ENCODE measurements at places on chromosomes 3 and 15.

DNA sequence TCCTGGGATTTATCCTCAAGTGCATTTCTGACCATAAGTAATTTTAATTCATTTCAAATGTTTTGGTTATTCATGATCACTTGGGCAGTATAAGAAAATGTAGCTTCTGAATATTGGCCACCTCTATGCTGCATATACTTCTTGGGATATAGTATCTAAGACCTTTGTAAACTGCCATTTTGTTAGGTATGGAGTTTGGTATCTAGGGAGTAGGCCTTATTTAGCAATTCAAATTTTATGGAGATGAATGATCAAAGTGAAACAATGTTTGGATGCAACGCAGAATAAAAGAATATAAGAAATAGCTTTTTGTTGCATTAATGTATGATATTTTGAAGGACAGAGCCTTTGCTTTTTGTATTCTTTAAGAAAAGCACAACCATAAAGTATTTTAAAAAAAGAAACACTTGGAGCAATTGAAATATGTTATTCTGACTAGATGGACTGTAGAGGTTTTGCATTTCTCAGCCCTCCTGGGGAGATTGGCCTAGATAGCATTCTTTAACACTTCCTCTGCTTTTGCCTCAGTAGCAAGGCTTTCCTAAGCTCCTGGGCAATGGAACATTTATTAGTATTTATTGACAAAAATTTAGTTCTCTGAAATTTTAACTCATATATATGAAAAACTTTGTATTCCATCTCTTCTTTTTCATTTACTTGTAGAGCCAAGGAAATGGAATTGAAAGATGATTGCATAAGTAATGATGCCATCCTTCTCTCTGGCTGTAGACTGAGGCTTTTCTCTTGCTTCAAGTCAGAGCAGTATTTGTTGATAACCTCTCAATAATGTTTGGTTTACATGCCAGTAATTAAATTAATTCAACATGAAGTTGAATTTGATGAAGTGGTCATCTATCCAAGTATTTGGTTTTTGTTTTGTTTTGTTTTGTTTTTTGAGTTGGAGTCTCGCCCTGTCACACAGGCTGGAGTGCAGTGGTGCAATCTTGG, 61.8 kb upstream of the UTS2B start:
- DNase-seq = peak; percentile 28

DNA sequence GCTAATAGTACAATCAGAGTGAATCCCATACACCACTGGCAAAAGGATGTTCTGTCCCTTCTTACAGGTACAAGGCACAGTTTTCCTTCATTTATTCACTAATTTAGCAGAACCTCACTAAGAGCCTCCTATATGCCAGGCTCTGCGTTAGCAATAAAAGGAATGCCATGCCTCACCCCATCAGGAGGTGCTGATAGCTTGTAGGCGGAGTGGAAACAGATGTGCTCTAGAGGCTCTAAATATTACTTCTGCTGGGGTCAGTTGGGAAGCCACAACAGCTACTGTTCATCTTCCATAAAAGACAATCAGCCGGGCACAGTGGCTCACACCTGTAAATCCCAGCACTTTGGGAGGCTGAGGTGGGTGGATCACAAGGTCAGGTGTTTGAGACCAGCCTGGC, 24.4 kb downstream of the MLH1 start:
- no peak for DNase-seq

DNA sequence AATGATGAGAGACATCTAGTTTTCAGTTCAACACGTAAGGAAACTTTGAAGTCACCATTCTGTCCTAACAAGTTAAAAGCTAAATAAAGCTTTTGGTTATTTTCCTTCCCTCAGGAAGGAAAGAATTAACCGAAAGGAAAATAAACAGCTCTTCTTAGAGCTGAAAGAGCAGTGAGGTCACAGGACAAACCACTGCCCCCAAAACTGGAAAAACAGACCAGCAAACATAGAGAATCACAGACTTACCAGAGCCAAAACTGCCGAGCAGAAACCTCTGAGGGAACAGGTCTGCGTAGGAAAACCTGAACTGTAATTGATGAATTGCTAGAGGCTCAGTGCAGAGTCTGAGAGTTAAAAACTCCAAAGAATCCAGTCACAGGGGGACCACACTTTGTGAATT, 14.7 kb downstream of the USP50 start:
- DNase-seq = no peak

DNA sequence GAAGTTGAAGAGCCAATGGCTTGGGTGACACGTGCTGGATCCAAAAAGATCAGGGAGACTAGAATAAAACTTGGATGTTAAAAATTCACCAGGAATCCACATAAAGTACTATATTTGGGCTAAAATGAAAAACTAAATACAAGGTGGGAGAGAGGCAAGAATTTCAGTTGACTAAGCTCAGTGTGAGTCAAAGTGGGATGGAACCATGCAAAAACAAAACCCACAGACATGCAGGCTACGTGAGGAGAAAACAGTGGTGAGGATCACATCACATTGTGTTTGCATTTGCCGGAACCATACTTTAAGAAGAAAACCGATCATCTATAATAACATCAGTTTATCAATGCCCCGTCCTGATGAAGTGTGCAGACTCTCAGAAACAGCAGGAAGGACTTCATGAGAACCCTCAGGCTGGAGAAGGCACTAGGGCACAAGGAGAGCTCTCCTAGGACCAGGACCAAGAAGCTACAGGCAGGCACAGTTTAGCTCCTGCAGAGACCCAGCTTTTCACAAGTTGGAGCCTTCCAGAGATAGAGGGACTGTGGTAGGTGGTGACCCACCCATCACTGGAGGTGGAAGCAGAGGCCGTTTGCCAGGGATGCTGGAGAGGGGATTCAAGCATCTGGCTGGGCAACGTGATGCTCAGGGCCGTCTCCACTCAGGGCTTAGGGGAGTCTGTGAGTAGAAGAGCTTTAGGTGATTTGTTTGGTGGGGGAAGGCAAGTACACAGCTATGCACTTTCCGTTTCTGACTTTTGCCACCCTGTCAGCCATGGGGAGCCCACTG, 29.0 kb upstream of the NR2E3 start:
- DNase-seq = peak; percentile 43

GRCh38 chr3:160331127-160331937, 67.7 kb downstream of the IFT80 start:
- peak; percentile 96 for DNase-seq

DNA sequence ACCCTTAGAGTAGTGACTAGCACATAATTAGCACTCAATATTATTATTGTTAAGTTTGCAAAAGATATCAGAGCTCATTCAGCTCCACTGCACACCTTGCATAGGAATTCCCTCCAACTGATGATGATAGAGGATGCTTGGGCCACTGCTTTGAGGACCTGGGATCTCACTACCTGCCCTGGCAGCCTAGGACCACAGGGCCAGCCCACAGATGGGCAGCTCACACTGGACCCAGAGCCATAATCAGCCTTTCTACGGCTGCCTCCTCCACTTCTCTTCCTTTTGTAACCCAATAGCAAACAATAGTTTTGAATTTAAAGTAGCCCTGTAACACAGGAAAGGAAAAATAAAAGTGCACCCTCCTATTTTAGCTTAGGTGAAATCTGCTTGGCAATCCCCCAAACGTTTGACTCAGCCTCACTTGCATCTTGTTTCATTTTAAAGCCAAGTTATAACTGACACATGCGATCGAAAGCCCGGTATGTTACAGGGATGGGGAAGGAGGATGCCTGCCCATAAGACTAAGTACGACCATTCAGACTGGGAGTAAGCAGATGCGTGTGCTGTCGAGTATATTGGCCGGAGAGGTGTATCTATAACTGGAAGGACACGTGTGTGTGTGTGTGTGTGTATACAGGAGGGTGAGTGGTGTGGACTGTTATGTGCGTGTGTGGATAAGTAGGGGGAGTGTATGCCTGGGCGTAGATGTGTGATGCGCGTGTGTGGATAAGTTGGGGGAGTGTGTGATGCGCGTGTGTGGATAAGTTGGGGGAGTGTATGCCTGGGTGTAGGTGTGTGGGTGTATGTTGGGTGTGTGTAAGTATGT, 65.9 kb downstream of the CPN2 start:
- peak; percentile 93 for DNase-seq

DNA sequence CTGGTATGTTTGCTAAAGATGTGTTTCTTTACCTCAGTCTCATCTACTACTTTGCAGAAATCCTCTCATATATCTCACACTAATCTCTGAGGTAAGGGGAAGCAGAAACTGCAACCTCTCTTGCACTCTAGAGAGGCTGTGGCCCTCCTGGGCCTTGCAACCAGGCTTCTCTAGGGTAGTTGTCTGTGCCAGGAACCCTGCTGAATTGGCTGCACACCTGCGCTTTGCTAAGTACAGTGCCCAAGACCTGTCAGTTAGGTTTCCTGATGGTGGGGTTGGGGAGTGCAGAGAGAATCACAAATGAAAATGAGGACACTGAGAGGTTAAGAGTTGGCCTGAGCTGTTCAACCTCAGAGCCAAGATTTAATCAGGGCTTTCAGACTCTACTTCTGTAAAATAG, 117.2 kb upstream of the PLXNA1 start:
- DNase-seq = no peak

GRCh38 chr3:172189213-172189612, 149.8 kb downstream of the FNDC3B start:
- DNase-seq = no peak

- no peak for DNase-seq
These were observed 4.7 kb downstream of the SLC9A9 start for GRCh38 chr3:143843587-143843986.

DNA sequence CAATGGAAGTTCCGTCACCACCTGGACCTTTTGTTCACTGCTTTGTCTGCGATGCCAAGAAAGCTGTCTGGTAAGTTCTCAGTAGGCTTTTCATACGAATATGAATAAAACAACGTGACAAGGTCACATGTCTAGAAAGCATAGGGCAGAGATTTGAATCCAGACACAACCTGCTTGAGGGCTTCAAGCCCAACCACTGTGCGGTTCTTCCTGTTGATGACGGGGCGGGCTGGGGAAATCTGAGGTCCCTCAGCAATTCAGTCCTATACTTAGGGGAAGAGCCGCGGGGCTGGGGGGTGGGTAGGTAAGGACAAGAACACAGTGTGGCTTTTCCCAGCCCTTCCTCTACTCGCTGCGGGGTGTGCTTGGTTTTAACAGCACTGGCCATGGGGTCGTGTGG, 32.4 kb upstream of the SMAD3 start:
- no peak for DNase-seq

- DNase-seq = no peak
These were observed 24.6 kb downstream of the GORASP1 start for GRCh38 chr3:39082666-39083313.

DNA sequence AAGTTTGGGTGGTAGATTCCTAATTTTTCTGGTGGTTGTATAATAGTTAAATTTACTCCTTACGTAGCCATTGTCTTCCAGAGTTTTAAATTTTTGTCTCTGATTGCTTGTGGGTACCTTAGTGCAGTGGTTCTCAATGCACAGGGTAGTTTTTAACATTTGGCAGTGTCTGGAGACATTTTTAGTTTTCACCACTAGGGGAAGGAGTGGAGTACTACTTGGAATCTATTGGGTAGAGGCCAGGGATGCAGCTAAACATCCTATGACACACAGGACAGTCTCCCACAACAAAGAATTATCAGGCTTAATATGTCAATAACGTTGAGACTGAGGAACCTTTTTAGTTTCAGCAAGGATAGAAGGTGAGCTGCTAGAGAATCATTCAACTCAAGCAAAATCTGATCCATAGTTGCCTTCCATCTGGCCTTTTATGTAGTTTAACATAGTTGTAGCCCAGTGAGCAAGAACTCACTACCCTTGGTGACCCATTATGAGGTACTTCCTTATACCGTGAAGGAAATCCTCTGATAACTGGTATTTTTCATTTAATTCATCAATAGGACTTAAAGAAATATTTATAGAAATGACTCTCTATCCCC, 8.6 kb upstream of the STX19 start:
- peak; percentile 58 for DNase-seq

DNA sequence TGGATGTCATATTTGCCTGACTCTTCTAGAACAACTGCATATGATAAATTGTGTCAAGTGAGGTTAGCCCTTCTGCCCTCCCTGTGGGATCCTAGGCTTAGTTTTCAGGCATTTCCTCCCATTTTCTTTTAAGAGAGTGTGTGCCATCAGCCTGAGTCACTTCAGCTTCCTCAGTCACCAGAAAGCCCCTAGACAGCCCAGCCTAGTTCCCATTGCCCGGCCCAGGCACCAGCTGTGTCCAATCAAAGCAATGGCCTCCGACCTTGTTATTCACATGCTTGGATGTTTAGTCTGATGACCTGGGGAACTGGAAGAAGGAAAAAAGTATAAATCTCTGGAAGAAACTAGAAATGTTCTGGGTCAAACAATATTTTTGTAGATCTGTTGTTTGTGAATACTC, 221.9 kb upstream of the LRIG1 start:
- peak; percentile 75 for DNase-seq

DNA sequence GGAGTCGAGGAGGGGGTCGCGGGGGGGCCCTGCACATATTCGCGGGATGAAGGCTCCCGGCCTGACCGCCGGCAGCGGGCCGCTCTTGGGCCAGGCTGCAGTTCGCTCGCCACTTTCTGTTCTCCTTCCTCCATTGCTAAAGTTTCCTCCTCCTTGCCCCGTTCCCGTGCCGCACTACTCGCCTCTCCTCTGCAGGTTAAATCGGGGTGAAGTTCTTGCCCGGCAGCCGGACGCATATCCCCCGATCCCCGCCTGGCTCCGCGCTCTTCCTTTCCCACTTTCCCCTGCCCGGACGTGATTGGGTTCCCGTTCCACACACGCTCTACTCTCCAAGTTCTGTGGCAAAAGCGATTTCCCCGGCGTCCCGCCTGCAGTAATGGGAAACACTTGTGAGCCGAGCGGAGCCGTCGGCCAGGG, 556 bp downstream of the CRYBG3 start:
- DNase-seq = peak; percentile 66

DNA sequence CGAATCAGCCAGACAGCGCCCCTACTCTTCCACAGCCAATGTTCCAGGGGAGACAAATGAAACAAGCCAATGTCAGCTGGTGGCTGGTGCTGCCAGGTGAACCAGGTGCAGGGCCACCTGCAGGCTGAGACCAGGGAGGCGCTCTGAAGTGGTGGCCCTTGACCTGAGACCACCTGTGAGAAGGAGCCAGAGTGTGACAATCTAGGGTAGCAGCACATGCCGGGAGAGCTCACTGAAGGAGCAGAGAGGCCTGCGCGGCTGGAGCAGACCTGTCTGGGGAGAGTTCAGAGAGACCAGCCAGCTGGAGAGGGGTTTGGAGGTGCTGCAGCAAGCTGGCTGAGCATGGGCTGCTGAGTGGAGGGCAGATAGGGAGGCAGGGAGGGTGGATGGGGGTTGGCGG, 693 bp upstream of the STAB1 start:
- no peak for DNase-seq

Measured in fibroblast of upper back skin (primary cell).